ENCODE measurements at places on chromosomes 2 and 18.

DNA sequence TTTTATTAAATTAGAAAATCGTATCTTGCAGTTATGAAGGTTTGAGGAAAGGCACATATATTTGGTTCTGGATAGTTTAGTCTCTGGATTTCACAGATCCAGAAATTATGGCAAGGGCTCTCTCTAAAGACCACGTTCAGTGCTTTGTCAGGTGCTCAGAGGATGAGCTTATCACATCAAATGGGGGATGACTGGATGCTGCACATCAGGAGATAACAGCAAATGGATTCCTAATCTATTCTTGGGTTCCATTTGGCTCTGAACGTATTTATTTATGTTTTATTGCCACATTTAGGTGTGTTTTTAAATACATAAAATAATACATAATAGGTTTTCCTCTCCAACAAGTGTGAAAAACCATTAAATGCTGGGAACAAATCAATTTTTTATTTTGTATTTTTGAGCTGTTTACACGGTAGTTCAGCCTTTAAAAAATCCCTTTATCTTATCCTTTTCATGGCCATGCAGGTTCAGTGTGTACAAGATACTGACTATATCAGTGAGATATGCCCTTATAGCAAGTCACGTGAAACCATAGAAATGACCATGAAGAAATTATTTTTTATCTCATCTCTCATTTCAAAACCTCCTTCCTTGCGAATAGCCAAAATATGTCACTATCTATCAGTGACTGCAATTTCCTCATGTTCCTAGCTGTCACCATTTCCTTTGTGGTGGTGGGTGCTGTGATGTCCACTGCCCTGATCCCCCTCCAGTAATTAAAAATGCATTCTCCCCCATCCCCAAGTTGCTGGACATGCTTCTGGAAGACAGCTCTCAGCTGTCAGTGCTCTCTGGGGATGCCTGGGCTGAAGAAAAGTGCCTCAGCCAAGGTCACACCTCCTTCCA lies 25.9 kb upstream of the CXCR4 start:
- no peak for DNase-seq

DNA sequence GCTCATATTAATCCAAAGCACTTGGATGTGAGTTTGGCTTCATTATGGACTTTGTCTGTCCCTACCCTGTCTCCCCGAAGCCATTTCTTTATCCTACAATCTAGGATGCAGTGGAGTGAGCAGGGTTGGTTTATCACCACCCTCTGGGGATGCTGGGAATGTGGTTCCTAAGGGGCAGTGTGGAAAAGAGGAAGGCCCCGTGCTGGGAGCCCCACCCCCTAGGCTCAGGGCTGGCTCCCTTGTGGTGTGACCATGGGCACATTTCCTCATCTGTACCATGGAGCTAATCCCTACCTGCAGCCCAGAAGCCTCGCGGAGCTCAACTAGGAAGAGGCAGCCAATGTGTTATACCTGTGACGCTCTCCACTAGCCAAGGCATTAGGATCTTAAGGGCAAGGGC lies 92.5 kb downstream of the TGOLN2 start:
- DNase-seq, result no peak

- no peak for DNase-seq
Observed at GRCh38 chr2:58922245-58922644, 681.1 kb upstream of the FANCL start.

- no peak for DNase-seq
Observed at GRCh38 chr2:117818921-117819320, 4.4 kb downstream of the DDX18 start.

DNA sequence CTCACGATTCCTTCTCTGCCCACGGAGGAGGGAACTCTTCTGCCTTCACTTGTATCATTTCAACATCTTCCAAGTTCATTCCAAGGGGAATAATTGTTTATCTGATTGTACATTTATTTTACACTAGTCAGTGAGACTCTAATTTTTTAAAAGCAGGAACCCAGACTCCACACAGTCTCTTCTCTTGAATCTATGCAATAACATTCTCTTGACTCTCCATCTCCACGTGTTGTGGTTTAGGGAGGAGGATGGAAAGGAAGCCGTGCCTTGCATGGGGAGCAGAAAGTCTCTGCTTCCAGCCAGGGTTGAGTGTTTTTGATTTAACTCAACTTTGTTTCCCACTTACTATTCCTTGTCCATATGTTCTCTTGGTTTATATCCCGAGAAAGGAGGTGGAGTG lies 131.1 kb upstream of the RIOK3 start:
- no peak for DNase-seq

DNA sequence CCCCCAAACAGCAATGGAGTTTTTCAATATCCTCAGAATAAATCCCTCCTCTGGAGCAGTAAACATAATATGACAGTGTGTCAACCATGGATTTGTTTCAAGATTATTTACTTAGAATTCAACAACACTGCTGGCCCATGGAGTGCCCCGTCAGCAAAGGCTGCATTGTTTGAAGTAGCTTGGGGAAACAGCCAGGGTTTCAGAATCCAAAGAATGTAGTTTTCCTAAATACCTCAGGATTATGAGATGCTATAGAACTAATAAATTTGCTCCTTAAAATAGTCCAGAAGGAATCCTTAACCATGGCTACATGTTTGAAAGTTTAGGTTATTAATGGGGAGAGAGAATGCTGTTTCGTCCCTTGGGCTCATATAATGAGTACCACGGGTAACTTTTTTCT lies 13.1 kb upstream of the CETN1 start:
- DNase-seq, result no peak

- DNase-seq, result no peak
Observed at GRCh38 chr2:178426388-178426787, 24.6 kb downstream of the PRKRA start.
